ENCODE measurements at places on chromosomes 5 and 9.

DNA sequence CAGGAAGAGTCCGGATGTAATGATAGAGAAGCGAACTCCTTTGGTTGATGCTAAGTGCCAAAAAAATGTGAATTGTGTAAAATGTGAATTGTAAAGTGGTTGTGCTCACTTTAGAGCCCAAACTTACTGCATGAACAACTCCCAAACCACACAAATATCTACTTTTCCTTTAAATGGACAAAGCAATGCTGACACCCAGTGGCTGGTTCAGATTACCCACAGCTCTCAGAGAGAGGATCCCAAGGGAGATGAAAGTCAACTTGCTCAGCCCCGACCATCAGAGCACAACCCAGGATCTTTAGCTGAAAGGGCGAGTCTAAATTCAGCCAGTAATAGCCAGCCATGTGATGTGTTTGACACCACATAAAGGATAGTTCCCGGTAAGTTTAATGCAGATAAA lies 133.7 kb downstream of the NMUR2 start:
- peak; percentile 17 for DNase-seq

GRCh38 chr9:121557581-121558447 lies 58.2 kb upstream of the GGTA1 start:
- DNase-seq: peak; percentile 88

DNA sequence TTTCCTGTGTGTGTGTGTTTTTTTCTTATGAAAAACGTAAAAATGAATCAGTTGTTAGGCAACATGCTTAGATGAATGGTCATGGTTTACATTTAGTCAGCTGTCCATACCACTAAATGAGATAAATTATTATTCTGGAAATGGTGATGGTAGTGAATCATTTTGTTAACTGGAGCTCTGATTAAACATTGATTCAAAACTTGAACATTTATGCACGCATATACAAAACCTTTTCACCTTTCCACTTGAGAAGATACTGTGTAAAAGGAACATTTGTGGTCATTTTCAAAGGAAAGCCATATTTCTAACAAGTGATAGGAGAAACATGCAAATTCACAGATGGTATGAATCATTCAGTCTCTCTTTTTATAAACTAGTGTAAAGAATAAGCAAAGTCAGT lies 162.0 kb downstream of the SLC25A46 start:
- peak; percentile 75 for DNase-seq

DNA sequence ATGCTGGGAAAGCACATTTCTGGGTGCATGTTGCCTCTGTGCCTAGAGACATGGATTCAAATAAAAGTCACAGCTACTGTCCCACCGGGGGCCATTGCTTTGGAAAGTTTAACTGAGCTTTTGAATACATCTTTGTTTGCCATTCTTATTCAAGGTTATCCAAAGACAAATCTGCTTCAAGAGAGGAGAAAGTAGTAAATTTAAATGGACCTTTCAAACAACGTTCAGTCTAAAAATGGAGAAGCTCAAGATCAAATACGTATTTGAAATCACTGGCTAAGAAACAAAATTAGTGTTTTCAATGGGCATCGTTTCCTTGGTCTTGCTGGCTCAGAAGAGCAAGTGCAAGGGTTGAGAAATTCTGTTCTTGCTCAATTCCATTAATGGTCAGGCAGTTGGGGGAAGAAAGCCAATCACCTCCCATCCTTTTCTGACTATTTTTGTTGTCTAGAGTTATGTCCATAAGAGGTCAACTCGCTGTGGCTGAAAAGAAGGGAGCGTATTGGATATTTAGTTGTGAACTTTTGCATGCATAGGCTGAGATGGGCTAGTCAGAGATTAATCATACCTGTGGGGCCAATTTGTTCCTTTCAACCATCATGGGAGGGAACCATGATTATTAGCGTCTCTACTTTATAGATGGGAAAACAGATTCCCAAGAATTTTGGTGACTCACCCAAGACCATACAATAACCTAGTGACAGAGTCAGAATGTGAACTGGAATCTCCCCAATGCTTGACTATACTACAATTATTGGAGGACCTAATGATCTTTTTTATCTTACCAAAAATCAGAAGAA lies 276.2 kb upstream of the TNC start:
- peak; percentile 32 for DNase-seq

DNA sequence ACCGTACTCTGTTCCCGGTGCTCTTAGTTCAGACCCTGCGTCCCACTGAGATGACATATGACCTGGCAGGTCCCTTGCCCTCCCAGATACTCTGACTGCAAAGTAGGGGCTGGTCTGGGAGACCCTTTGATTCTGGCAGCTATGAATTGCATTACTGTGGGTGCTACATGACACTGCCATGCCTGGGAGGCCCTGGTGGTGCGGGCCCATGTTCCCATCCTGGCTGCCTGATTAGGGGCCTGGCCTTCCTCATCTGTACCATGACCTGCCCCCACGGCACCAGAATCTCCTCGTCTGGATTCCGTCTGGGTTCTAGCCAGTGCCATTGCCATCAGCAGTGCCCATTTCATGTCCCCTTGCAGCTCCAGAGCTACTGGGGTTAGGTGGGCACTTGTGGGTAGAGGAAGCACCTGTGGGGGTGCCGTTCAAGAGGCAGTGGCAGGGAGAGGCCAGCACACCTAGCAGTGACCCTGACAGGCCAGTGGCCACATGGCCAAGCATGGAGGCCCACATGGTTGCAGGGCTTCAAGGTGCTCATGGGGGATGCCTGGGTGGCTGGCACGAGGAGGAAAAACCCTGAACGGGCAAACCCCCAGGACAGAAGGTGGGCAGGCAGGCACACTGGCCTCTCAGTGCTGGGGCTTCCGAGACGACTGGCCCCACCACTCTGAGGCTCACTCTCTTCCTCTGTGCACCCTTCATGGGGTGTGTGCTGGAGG lies 69.7 kb downstream of the PHF2 start:
- no peak for DNase-seq

DNA sequence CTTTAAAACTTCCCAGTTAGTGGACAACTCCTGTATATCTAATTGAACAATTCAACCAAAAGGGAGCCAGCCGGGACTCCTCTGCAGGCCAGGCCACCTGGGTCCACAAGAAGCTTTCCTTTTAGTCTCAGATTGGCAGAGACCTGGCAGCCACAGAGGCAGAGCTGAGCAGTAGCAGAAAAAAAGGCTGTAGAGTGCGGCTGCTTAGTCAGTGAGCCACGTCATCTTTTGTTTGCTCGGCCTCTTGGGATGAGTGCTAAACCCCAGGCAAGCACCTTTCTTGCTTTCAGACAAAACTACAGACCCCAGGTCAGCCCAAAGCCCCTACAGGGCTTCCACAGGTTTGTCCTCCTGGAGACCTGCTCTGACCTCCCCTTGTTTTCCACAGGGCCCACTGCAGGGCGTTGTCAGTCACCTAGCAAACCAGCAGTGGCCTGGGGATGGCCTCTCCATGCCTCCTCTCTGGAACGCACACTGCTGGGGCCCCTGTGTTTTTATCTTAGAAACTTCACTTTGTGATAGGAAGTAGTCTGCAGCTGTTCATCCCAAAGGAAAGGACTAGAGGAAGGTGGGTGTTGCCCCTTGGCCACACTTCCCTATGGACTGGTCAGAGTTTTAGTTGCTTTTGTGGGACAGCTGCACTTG lies 49.9 kb downstream of the SHB start:
- DNase-seq: peak; percentile 79

DNA sequence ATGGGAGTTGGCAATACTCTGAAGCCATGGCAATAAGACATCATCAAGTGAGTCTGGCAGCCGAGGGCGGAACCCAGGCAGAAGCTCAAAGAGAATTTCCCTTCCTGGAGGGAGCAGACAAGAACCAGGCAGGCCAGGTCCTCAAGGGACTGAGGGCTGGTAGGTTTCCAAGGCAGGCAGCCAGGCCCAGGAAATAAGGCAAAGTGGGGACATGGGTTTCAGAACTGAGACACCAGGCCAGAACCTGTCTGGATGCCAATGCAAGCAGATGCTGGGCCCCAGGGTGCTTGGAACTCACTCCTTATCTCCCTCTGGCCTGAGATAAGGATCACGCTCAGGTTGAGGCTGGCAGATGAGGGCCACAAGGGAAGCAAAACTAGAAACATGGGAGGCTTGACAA lies 8.9 kb downstream of the TSSK1B start:
- no peak for DNase-seq

DNA sequence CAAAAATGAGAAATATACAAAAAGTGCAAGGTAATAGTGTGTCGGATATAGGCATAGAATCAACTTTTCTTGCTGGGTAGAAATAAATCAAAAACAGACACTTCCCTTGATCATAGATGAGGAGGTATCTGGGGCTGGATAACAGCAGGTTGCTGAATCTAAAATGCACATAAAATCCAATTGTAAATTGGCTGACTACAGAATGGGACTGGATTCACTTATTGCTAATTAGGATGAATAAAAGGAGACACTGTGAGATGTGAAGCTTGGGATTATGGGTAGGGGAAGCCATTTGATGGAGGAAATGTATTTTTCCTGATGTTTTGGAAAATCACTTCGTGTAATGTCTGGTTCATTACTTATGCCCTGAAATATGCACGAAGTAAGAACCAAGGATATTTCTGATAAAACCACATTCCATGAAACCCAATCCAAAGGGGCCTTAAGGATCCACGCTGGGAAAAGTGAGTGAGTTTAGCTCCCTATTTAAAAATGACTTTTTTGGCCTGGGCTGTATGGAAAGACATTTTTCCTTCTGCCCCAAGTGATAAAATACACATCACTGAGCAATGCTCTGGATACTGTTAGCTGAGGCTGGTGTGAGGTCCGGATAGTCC lies 136.1 kb downstream of the MARCHF11 start:
- DNase-seq: no peak

GRCh38 chr5:95081500-95081960 lies 203.4 kb downstream of the MCTP1 start:
- peak; percentile 87 for DNase-seq

DNA sequence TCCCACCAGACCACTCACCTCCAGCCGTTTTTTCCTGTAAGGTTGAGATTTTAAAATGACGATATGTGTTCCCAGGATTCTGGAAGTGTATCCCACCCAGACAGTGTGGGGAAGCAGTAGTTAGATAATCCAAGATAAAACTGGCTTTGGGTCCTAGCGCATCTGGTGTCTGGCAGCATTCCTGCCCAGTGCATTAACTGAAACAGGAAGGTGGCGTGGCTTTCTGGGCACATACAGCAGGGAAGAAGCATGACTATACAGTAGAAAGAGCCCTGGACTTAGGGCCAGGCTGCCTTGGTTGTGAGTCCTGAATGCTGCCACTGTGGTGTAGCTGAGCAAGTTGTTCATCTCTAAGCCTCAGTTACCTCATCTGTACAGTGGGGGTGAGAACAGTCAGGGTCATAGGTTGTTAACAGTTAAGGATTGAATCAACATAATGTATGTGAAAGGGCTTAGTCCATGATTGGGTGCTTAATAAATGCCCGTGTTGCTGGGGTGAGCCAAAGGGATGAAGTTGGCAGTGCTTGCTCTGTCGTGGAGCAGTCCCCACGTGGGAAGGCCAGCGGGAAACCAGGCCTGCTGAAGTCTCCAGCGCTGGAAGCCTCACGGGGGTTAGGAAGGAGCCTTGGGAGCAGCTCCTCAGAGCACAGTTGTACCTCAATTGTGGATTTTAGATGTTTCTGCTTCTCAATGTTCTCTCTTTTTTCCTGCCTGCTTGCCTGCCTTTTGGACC lies 18.0 kb downstream of the CLTA start:
- peak; percentile 40 for DNase-seq

- no peak for DNase-seq
These were observed 48.3 kb downstream of the GNAQ start for GRCh38 chr9:77983320-77983662.

GRCh38 chr5:134582281-134582680 lies 50.3 kb downstream of the SAR1B start:
- DNase-seq: no peak

GRCh38 chr5:131716650-131717049 lies 80.2 kb downstream of the FNIP1 start:
- DNase-seq: no peak

DNA sequence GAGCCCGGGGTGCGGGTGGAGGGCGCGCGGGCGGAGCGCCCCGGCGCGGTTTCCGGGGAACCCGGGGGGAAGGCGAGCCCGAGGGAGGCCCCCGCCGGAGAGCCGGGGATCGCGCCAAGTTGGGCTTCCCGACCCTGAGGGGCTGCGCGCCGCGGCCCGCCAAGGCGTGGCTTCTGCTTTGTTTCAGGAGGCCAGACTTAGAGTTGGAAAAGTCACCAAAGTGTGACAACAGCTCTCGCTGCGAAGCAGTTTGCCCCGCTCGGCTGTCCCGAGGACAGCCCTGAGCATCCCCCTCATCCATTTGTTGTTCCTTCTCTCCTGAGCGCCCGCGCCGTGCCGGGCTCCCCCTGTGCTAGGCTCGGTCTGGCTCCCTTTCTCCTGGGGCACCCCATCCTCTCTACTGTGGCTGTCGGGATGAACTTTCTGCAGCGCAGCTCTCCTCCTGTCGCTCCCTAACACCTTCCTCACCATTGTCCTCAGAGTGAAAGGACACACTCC lies 410 bp downstream of the GLIPR2 start:
- DNase-seq: peak; percentile 37

DNA sequence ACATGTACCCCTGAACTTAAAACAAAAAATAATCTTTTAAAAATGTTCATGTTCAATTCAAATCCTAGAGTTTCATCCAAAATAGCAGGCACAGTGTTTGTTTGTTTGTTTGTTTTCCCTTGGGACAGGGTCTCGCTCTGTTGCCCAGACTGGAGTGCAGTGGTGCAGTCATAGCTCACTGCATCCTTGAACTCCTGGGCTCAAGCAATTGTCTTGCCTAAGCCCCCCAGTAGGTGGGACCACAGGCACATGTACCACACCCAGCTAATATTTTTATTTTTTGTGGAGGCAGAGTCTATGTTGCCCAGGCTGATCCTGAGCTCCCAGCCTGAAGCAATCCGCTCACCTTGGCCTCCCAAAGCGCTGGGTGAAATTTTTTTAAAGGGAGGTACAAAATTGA lies 5.0 kb upstream of the POLR1E start:
- DNase-seq: no peak

- no peak for DNase-seq
These were observed 35.4 kb downstream of the LHFPL2 start for GRCh38 chr5:78613151-78613533.

Measured in cardiac muscle cell (in vitro differentiated cells and primary cell).